ENCODE measurements at places on chromosomes 1 and 21.

DNA sequence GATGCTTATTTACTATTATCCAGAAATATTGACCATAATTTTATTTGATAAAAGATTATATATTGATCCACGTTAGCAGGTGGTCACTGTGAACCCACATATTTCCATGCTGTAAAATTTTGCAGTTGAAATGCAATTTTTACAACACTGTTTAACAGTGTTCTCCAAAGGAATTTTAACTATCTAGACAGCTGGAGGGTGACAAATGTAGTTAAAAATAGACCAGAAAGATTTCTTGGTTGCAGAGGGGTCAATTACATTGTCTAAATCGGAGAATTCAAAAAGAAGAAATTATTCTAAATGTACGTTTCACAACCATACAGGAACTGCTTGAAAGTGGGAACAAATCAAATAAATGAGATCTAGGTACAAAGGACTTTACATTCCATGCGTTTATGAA lies 625.2 kb upstream of the NCAM2 start:
- no peak for DNase-seq

DNA sequence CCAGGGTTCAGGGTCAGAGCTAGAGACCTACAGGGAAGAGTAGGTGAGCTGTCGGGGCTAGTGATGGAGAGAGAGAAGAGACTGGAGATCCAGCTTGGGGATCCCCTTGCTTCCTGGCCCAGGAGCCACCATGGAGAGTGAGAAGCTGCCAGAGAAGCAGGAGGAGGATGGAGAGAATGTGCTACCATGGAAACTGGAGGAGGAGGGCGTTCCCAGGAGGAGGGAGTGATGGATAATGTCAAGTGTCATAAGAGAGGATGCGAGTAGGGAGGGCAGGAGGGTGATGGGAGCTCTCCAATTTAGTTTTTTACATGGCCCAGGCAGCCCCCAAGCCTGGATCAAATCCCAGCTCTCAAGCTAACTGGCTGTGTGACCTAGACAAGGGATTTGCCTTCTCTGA lies 46.5 kb upstream of the EPB41 start:
- no peak for DNase-seq

DNA sequence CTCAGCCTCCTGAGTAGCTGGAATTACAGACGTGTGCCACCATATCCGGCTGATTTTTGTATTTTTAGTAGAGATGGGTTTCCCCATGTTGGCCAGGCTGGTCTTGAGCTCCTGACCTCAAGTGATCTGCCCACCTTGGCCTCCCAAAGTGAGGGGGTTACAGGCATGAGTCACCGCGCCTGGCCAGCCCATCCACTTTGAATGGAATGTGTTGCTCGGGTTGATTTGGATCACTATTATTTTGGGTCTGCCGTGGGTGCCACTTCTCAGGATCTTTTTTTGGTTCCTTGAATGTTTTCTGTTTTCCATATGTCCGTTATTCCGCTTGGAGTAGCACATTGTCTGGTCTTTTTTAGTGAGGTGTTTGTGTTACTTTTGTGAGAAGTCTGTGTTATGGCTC lies 17.0 kb downstream of the PCNT start:
- no peak for DNase-seq

DNA sequence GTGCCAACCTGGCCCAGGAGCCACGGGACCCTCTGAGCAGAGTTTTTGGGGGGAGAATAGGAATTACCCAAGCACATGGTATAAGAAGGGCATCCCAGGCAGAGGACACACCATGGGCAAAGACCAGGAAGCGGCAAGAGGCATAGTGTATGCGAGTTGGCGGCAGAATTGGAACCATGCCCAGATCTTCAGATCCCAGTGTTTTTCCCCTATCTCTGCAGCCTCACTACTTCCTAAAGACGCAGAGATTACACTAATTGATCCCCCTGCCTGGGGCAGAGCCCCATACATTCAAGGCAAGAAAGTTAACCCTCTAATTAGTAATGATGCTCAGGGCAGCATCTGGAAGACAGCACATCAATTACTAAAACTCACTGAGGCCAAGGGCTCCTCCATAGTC lies 48.2 kb downstream of the SYT2 start:
- DNase-seq: no peak

DNA sequence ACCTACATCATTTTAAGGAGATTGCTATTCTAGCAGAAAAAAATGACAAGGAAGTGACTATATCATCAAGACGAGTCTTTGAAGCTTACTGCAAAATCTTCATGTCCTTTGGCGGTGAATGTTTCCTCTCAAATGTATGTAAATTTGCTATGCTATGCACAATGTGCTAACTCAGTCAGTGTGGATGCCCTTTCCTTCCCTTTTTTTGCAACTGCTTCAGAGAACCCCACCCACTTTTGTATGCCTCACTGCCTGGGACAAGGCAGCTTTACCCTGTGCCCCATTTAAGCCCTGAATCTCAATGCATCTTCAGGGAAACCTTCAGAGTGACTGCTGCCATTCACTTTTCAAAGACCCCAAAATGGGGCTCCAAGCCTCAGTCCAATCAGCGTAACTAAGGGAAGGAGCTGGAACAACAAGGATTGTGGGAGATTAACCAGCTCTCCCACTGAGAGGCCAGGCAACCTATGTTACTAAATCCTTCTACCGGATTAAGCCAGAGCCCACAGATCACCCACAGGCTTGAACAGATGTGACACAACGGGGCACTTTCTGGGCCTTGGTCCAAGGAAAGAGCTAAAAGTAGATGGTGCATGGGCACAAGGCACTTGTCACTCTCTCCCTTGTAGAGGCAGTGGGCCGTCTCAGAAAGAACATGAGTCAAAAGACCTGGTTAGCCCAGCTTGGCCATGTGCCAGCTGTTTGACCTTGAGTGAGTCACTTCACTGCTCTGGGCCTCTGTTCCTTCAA lies 154.4 kb downstream of the PLPP3 start:
- DNase-seq: peak; percentile 67

GRCh38 chr1:101943237-101943636 lies 53.5 kb downstream of the OLFM3 start:
- no peak for DNase-seq

- no peak for DNase-seq
Observed at GRCh38 chr1:90730243-90731022, 13.3 kb upstream of the BARHL2 start.

GRCh38 chr1:118018060-118018459 lies 88.5 kb downstream of the WDR3 start:
- no peak for DNase-seq

- no peak for DNase-seq
Observed at GRCh38 chr1:226309398-226310244, 657 bp upstream of the LIN9 start.

- peak; percentile 31 for DNase-seq
Observed at GRCh38 chr1:40712997-40713396, 21.5 kb downstream of the NFYC start.

DNA sequence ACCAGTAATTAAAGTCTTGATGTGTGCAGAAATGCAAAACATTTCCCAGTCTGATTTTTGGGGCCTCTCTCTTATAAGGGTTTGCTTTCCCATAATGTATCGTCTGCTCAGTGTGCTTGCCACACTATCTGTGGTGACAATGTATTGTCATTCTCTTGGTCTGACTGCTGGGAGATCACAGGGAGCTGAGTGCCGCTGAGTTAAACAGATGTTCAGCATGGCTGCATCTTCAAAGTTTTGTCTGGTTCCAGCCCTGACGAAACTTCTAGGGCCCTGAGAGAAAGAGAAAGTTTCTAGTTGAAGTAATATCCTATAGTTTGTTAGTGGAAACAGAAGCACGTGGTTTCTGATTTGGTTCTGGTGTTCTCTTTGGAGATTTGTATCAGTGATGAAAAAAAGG lies 42.6 kb downstream of the DNM3 start:
- DNase-seq: no peak
